ENCODE measurements at places on chromosomes 1 and 21.
A peak's percentile ranks its signal among the peaks of the same experiment; 100 is the strongest.

GRCh38 chr1:180698580-180698979 is 66.8 kb downstream of the XPR1 start:
- no peak for DNase-seq

GRCh38 chr1:154553056-154554030 is 5.1 kb downstream of the UBE2Q1 start:
- DNase-seq = no peak

- no peak for DNase-seq
Observed at GRCh38 chr1:29686012-29686930, 449.9 kb downstream of the PTPRU start.

- no peak for DNase-seq
Observed at GRCh38 chr1:60974524-60975372, 107.6 kb upstream of the NFIA start.

DNA sequence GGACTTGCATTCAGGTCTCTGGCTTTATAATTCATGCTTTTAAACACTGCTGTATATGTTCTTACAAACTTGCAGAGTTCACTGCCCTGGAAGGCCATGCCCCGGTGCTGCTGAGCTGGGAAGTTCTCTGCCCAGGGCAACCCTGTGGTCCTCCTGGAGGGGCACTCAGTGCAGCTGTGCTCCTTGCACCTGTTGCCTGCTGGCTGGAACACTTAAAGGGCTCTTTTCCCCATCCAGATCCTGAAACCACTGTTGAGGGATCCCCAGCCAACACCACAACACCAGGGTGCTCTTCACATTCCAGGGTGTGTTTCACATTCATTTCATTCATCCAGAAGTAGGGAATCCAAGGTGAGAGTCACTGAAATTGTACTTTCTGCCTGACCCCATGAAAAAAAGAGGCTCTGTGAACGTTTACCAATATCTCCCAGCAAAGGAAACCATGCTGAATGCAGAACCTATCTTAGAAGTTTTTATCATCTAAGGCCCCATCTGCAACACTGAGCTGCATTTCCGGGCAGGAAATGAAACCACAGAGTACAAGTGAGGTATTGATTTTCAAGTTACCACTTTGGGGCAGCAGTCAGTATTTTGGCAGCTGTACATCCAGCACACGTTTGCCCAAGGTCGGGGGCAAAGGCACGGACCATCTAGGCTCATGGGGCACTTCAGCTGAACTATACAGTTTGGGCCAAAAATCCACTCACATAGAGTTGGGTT is 16.4 kb upstream of the KIAA0040 start:
- DNase-seq = peak; percentile 22

DNA sequence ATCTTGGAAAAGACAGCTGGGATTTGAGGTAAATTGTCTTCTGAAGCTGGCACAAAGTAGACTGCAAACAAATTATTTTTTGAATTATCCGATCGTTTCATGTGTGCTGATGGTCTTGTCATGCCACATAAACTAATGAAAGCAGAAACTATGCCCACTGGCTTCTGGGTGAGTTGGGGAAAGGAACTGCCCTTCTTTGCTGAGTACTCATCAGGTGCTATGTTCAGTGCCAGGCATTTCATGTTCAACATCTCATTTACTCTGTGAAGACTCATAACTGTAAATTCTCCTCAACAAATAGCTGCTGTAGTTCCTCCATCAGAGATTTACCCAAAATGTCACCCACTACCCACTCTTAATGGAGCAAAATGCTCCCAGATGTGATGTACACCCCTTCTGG is 1.2 kb downstream of the TRIT1 start:
- DNase-seq = no peak

DNA sequence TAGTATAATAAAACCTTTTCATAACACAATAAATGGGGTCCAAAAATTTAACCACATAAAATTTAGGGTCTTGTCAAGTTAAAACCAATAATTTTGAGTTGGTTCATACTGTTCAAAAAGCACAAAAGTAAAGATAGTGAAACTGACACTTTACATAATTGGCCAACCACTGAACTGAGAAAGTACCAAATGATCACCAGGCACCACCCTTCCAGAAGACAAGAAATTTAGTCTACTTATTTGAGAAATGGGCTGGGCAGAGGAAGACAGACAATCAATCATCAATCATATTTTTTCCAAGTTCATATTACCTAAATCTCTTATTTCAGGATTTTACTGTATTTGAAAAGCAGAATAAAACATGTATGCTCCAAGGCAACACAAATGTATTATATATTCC is 6.5 kb upstream of the GOLPH3L start:
- DNase-seq = no peak

GRCh38 chr1:30253807-30254440 is 469.5 kb downstream of the MATN1 start:
- no peak for DNase-seq

DNA sequence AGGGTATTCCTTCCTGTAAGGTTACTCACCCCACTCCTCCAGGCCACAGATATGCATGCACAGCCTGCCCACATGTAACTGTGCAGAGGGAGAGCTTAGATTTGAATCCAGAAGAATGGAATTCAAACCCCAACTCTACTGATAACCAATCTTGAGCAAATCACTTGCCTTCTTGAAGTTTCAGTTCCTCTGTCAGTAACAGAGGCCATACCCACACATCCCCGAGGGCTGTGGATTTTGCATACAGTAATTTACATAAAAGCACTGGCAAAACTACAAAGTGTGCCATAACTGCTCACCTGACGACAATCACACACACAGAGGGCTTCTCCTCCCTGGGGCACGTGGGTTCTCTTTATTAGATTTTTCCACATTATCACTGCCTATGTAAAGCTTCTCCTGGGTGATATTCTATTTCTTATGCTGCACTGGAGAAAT is 18.6 kb downstream of the CD247 start:
- peak; percentile 48 for DNase-seq

- no peak for DNase-seq
Observed at GRCh38 chr1:67874501-67875111, 41.3 kb upstream of the GNG12 start.
